ENCODE measurements at places on chromosomes 5 and 9.

- DNase-seq, result no peak
Observed at GRCh38 chr5:4716781-4717180, 423.3 kb upstream of the ADAMTS16 start.

- DNase-seq, result no peak
Observed at GRCh38 chr9:130692321-130692720, 1.3 kb upstream of the EXOSC2 start.

GRCh38 chr9:19201899-19202891, 28.3 kb upstream of the DENND4C start:
- no peak for DNase-seq

DNA sequence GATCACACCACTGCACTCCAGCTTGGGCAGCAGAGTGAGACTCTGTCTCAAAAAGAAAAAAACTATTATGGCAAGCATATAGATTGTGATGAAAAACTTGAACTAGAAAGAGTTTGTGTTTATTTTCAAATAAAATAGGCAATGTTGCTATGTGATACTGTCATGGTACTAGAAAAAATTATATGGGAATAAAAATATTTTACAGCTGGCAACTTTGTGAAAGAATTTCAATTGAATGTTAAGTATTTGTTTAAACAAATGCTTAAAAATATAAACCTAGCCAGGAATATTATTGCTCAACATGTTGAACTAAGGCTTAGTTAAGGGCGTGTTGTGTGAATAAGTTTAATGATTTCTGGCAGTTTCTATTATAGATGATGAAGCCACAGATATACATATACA, 31.7 kb downstream of the HSDL2 start:
- DNase-seq, result peak; percentile 11

DNA sequence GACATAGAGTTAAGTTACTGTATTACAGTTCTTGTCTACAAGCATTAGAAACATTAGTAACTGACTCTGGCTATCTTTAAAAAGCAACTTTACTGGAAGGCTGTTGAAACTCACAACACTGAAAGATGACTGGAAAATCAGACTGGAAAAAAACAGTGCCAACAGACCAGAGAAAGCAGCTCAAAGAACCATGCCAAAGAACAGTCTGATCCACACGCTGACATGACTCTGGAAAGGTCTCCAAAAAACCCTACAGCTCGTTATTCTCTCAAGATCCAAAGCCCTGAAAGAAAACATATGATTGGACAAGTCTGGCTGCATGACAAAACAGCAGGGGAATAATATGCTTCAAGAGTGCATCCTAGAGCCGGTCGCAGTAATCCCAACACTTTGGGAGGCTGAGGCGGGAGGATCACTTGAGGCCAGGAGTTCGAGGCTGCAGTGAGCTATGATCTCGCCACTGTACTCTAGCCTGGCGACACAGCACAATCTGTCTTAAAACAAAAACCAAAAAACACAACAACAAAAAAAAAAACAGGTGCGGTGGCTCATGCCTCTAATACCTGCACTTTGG, 5.6 kb downstream of the GOLPH3 start:
- DNase-seq, result no peak

- peak; percentile 93 for DNase-seq
Observed at GRCh38 chr5:171521219-171521633, 101.8 kb downstream of the FGF18 start.

DNA sequence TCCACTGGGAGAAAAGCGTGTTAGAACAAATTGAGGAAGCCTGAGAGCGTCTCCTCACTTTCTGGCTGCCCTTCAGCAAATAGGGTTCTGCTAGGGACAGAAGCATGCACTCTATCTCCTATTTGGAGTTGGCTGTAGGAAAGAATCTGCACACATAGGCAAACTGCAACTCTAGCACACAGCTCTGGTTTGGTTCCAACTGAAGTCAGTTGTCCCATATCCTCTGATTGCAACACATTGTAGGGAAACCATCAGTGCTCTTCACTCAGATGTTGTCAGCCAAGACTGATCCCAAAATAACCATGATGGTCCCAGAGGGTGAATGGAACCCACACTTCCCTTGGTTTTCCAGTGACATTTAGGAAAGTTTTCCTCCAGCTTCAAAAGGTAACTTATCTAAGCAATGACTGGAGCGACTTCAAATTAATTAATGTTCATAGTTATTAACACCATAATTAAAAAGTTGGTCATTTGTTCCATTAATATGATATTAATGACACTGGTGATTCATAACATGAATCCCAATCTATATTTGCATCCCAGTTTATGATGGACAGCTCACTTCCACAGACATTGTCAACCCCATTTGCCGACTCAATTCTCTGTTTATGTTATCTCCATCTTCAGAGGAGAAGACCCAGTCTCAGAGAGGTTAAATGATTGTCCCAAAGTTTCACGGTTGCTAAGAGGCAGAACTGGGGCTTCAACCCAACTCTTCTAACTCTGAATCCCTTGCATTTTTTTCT, 136.7 kb upstream of the ZNF462 start:
- no peak for DNase-seq

DNA sequence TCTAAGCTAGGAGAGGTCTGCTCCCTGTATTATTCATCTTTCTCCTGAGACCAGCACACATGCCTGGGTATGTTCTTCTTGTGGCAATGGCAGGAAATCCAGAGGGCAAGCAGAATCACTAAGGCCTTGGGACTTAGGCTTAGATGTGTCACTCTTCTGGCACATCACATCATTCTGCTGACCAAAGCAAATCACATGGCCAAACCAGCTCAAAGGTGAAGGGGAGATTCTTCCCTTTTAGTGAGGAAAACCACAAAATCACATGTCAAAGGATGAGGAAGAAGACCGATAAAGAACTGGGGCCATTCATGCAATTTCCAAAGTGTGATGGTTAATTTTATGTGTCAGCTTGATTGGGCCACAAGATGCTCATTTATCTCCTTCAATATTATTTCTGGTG, 5.7 kb upstream of the AGGF1 start:
- no peak for DNase-seq

- no peak for DNase-seq
Observed at GRCh38 chr9:22129133-22129532, 120.0 kb upstream of the CDKN2B start.

DNA sequence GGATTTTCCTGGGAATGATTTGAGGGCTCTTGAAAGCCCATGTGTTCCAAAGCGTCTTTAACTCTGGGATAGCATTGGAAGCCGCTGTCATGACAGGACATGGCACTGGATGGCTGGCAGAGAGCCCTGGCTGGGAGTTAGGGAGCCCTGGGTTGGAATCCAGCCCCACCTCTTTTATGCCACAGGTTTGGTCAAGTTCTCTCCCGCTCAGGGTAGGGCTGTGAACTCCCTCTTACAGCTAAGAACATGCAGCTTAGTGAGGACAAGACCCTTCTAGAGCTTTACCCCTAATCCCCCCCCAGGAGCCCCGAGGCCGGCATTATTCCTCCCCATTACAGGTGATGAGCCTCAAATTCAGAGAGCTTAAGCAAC, 37.2 kb downstream of the OLFML2A start:
- no peak for DNase-seq

DNA sequence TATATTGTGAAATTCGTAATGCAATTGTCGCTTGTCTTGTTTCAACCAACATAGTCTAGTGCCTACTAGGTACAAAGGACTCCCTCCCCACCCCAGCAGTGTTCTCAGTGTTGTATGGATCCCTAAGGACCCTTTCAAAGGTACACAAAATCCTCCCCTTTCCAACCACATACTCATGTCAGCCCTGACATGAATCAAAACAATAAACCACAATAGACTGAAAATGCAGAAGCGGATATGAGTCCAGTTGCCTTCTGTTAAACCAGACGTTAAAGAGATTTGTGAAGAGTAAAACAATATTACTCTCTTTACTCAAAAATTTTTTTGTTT, 82.4 kb upstream of the IFNK start:
- no peak for DNase-seq

GRCh38 chr9:35274993-35275392, 113.2 kb downstream of the UNC13B start:
- no peak for DNase-seq

DNA sequence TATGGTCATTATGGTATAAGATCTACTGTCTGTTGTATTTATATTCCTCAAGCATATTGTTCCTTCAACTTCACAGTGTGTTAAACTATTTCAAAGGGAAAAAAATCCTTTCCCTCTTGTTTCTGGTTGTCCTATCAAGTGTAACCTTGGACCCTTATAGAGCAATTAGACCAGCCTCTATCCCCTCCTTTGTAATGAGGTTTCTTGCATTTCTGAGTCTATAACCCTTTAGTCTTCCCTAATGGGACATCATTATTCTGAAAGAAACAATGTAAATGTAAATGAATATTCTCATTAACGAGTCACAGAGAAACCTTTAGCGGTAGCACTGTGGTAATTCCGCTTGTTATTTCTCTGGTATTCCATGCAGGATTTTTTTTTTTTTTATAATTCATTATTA, 197.3 kb downstream of the CNTLN start:
- no peak for DNase-seq
